Peyer's patch (tissue), 4 donors: ENCODE measurements at places on chromosomes 6 and 20.

DNA sequence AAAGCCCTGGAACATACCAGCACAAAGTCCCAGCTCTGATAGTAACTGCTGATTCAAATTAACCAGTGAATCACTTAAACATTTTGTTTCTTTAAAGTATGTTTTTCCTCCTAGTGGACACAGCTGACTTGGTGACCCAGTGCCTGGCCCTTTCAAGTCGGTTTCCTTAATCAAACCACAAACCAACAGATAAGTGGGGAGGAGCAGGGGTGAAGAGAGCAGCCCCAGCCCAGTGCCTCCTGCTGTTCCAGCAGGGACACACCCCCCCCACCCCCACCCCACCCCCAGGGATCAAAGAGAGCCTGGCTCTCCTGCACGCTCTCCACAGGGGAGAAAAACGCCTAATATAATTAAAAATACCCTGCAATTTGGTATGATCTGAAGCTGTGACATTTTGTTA lies 55.4 kb upstream of the TBXT start:
- DNase-seq: no peak

DNA sequence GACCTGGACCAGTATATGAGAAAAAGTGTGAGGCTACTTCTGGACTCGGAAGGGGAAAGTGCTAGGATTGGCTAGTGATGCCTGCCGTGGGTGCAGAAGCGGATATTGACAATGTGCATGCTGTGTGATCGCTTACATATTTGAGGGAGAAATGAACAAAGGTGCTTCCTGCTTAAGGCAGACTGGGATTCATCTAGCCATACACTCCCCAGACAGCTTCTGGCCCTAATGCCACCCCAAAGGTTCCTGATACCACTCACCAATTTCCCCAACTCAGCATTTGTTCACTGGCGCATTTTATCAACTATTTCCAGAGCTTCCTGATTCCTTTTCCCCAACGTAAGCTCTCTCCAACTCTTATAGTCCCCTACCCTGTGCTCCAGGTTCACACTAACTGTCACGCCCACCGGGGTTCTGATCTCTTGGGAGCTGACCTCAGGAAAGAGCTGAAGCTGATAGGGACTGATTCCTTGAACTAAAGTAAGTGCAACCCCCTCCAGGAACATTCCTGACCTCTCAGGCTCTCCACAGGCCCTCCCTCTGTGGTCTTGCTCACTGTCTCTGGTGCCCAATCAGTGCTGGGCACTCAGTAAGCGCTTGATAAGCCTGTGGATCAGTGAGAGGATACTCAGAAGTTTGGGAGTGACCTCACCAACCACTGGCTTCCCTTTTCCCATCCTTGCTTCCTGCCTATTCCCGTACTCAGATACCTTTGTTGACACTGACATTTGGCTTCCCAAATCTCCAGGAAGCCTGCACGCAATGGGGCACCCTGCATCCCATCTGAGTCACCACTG lies 73.3 kb downstream of the MRPL14 start:
- no peak for DNase-seq

GRCh38 chr6:42777126-42777822 lies 4.6 kb upstream of the BICRAL start:
- no peak for DNase-seq

- no peak for DNase-seq
Measured at GRCh38 chr6:3209114-3210023, 18.1 kb downstream of the TUBB2B start.

DNA sequence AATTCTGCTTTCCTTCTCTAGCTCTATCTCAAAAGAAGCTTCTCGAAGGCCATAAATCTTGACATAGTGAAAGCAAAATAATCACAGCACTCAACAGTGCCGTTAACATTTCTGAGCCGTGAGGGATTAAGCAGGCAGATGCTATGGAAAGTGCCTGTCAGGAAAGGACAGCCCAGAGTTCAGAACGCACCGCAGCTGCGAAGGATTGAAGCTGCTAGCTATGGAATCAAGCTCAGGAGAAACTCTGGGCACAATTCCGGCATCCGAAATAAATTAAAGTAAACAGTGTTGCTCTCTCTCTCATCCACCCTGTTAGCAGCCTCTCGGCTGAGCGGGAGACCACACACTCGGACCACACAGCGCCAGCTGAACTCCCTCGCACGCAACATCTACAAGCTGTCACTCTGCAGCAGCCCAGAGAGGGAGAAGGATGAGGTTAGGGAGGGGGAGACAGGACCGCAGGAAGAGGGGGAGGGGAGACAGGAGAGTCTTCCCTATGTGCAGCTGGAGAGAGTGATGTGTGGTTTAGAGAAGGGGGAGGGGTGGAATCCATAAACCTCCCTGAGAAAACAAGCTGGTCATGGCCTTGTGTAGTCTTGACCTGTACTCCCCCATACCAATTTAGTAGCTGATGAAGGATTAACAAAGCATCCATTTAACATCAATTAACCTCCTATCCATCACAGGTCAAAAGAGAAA lies 9.0 kb downstream of the EXOC2 start:
- DNase-seq: no peak

DNA sequence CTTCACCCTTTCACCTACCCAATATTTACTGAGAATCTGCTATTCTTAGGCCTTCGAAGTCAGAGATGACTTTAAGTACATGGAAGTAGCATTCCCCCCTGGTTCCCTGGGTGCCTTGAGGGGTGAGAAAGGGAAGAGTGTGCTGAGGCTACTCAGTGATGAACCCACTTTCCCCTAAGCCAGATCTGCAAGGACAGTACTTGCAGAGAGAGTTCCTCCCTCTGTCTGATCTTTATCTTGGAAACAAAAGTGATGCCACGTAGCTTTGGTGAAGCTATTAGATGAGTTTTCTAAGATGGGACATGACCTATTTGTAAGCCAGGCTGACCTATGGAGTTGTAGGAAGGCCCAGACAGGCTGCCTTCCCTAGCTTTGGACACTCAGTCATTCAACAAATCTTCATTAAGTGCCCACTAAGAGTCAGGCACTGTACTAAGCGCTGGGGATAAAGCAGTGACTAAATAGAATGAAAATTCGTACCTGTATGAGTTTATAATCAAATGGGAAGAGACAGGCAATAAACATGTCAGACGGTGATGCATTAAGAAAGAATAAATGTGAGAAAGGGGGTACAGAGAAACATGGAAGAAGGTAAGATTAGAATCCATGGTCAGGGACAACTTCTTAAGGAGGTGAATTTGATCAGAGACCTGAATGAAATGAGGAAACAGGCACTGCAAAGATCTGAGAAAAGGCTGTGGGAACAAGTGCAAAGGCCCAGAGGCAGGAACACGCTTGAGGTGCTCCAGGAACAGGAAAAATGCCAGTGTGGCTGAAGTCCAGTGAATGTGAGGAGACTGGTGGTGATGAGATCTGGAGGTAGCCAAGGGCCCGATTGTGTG lies 42.2 kb downstream of the BCL2L1 start:
- no peak for DNase-seq

GRCh38 chr6:50851049-50851845 lies 32.6 kb downstream of the TFAP2B start:
- DNase-seq: no peak

- no peak for DNase-seq
Measured at GRCh38 chr20:35618263-35619131, 2.9 kb downstream of the SPAG4 start.

DNA sequence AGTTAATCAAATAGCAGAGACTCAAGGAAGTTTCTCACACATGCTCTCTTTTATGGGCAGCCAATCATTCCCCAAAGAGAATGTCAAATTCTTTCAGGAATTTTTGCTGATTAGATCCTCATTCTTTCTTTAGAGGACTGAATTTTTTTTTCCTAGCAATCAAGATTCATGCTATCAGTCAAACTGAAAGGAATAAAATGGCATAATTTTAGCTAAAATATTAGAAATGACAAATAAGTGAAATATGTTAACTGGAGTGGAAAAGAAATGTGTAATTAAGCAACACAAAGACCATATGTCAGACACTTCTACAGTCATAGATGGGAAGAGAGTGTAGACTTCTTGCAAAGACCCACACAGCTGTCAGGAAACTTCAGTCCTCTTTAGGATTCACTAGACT lies 242.3 kb upstream of the RNF217 start:
- DNase-seq: no peak

DNA sequence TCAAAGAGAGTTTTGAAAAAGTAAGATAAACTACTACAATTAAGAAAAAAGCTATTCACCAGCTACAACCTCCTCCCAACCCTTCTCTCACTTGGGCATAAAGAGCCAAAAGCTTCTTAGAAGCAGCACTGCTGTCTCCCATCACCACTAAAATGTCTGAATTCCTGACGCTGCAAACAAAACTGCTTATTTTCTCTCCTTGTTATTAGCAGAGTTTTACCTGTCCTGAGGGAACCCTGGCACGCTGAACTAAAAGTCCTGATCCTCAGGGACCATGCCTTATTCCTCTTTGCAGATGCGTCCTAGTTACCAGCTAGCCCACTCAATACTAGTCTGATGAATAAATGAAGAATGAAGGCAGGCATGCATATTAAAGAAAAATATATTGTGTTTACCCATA lies 1.1 kb downstream of the HACE1 start:
- no peak for DNase-seq

- DNase-seq: no peak
Measured at GRCh38 chr6:33628401-33628964, 7.4 kb downstream of the ITPR3 start.

DNA sequence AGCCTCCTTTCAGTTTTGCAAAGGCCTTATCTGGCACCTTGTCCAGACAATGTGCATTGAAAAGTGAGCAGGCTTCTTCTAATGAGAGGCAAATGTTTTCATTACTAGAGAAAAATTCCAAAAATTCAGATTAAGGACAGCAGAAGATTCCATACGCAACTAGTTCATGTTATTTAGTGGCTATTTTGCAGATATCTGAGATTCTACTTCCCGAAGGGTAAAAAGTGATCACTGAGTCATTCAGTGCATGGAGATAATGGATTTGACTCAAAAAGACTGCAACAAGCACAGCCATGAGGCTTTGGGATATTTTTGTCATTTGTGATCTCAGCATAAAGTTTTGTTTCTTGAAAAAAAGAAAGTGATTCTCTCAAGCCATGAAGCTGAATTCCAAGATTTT lies 29.9 kb downstream of the METTL24 start:
- DNase-seq: no peak

DNA sequence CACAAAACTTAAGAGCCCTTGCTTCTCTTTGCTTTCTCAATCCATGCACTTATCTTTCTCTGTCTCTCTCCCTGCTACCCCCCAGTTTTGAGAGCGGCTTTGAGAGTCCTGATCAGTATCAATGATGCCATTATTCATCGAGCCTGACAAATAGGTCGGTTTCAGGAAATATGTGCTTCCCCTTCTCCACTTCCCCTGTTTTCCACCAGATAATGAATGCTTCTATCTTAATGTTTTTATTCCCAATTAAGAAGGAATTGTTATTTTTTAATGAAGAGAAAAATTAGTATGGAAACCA lies 117.7 kb downstream of the KIF13A start:
- no peak for DNase-seq

- no peak for DNase-seq
Measured at GRCh38 chr6:67606906-67607828, 1027.9 kb upstream of the ADGRB3 start.

DNA sequence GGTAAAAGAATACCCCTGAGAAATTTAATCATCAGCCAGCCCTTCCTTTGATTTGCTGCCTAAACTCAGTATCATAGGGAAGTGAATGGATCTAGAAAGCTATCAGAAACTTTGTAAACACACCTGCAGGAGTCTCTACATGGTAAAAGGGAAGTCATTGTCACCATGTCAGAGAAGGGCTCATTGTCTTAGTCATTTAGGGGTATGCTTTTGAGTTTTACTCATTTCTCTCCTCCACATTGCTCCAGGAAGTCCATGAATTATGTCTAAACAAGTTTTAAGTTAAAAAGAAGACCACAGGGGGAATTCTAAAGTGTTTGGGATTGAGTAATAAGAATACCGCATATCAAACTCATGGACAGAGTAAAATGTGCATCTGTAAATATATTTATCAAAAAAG lies 2.5 kb downstream of the SLC17A1 start:
- no peak for DNase-seq

DNA sequence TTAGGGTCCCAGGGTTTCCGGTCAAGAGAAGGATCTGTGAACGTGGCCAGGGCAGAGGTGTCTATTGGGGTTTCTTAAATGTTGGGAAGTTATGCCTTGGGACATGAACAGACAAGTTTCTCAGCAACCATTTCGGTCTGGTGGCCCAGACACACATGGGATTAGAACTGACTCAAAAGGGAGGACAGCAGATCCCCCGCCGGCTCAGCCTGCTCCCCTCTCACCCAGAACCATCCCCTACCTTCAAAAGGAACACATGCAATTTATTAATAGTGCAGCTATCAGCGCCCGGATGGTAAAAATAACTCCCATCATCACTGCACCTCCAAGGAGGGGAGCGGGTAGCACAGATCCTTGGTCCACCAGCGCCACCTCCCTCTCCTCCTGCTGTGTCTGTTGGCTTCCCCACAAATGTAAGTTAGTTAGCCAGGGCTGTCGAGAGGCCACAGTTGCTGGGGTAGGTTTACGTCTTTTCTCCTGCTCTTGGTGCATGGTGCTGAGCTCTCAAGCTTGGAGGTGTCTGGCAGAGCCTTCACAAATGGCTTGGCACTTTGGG lies 77.1 kb downstream of the TRAM2 start:
- no peak for DNase-seq

- no peak for DNase-seq
Measured at GRCh38 chr6:55184782-55185530, 10.6 kb downstream of the HCRTR2 start.

GRCh38 chr6:36514554-36515456 lies 32.5 kb downstream of the STK38 start:
- no peak for DNase-seq

DNA sequence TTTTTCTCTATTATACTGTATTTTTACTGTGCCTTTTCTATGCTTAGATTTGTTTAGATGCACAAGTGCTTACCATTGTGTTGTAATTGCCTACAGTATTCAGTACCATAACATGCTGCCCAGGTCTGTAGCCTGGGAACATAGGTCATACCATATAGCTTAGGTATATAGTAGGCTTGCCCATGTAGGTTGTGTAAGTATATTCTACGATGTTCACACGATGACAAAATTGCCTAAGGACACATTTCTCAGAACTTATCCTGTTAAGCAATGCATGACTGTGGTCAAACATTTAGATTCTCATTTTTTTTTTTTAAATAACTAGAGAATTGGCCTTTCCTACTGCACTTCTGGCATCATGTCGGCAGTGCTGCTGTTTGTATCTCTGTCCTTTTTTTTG lies 253.7 kb upstream of the SUPT3H start:
- DNase-seq: no peak

DNA sequence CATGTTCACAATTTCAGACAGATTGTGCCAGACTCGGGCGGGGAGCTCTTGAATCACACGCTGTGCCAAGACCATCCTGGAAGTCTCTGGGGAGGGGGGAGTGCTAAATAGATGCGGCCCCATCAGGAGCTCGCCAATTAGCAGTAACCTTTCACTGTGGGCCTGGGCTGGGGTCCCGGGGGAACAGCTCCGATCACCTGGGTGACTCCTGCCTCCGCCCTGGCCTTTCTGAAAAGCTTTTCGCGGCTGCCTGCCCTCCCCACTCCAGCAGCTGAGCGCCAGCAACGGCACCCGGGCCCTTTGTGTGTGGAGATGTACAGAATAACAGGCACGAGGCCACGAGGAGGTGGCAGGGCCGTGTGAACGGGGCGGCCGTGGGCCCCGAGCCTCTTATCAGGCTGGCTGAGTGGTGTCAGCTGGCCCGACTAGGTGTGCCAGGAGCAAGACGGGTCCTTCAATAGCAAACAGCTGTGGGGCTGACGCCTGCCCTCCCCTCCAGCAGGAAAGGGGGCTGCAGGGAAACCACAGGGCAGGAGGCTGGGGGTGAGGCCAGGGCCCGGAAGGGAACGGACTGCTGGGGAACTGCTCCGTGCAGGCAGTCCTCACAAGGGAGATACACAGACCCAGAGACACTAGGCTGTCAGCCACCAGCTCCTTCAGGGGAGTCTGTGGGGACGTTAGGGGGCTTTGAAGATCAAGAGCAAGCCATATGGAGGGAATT lies 56.8 kb downstream of the NOL4L start:
- DNase-seq: no peak
